AG09319 (cell line): ENCODE measurements at places on chromosomes 5 and 9.

DNA sequence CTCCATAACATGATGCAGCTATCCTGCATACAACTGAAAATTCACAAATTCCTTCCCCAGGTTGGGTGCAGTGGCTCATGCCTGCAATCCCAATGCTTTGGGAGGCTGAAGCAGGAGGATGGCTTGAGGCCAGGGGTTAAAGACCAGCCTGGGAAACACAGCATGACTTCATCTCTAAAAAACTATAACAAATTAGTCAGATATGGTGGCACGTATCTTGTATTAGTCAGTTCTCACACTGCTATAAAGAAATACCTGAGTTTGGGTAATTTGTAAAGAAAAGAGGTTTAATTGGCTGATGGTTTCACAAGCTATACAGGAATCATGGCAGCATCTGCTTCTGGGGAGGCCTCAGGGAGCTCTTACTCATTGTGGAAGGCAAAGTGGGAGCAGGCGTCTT lies 56.4 kb upstream of the DAPK1 start:
- no peak for DNase-seq

GRCh38 chr9:137924761-137925369 lies 47.3 kb downstream of the CACNA1B start:
- DNase-seq, result no peak

- DNase-seq, result no peak
Observed at GRCh38 chr5:178464431-178465048, 125.7 kb downstream of the COL23A1 start.

GRCh38 chr5:23139338-23140171 lies 286.4 kb upstream of the CDH12 start:
- no peak for DNase-seq

GRCh38 chr9:110969971-110970386 lies 68.3 kb downstream of the LPAR1 start:
- DNase-seq, result no peak

GRCh38 chr5:26889815-26890214 lies 148.6 kb downstream of the CDH9 start:
- DNase-seq, result no peak

DNA sequence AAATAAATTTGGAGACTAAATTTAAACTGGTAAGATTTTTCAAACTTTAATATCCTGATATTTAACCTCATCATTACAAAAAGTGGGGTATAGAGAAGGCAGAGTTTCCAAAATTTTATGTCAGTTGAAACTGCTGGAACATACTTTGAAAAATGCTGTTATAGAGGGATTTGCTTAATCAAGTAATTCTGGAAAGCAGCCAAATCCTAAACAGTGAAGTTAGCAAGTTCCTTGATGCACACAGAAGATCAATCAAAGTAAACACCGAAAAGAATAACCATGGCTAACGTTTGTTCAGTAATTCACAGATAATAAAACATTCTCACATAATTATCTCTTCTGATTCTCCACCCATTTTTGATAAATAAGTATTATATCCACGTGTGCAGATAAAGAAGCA lies 8.1 kb upstream of the PRR16 start:
- no peak for DNase-seq

DNA sequence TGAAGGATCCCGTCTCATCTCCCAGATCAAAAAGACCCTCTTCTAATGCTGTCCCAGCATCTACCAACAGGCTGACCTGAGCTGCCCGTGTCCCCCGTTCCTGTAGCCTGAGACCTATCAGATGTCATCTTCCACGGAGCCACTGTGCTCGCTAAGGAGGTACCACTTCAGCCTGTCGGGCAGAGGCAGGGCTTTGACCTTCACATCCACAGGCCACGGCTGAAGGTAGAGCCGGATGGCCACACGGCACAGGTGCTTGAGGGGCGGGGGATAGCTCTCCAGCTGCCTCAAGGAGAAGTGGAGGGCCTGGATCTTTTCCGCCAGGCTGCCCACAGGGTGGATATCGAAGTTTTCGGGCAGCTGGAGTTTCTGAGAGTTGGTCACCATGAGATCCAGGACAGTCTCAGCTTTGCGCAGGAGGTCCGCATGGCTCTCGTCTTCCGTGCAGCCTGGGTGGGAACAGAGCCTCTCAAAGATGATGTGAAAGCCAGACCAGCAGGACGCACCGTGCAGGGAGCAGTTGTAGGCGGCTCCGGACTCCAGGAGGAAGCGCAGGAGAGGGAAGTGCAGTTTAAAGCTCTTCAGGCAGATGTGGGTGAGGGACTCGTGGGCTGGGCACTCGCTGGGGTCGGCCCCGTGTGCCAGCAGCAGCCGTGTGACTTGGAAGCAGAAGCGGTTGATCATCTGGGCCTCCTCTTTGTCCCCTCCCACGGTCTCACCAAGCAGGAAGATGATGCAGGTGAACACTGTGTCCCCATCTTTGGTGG lies 4.1 kb downstream of the ASB6 start:
- no peak for DNase-seq

DNA sequence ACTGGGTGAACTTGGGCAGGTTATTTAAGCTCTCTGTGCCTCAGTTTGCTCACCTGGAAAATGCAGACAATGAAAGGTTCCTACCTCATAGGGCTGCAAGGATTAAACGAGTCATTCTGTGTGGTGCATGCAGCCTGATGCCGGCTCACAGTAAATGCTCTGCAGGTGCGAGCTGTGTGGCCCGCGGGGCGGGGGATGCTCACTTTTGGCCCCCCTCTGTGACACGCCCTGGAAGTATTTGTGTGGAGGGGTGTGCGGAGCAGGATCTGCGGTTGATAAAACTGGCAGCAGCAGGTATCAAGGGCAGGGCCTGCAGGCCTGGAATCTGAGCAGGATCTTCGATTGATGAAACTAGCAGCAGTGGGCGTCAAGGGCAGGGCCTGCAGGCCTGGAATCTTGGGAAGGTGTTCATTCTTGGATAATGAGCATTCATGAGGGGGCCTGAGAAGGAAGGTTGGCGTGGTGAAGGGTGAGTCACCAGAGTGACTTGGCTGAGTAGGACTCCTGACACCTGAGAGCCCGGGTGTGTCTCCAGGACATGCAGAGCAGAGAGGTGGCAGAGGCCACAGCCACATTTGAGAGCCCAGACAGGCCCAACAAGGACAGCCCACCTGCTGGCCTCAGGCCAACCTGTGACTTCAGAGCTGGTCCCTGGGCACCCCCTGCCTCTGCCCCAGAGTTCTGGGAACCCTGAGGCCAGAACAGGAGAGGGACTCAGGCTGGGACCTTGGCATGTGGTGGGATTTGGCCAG lies 11.9 kb downstream of the UNC5A start:
- no peak for DNase-seq
